Aortic smooth muscle cell (primary cell): ENCODE measurements at places on chromosomes 16 and 17. TPM values are rescaled to one million over a fixed set of nuclear protein-coding genes. Genes with fewer than 3 reads are reported as not detected.

The NEUROD2 gene
- total RNA-seq, result not detected in 2 replicates

The KCNH6 gene
- not detected in 2 replicates for total RNA-seq

The GPRC5C gene
- total RNA-seq, result 24.6 and 24.9 TPM in 2 replicates

The MEAK7 gene
- 11.8 and 14.5 TPM in 2 replicates for total RNA-seq

The PSKH1 gene
- total RNA-seq, result 14.0 and 16.2 TPM in 2 replicates

The TBL3 gene
- total RNA-seq, result 29.7 and 32.4 TPM in 2 replicates

The TEKT5 gene
- total RNA-seq, result 0.12 TPM in 1 of 2 replicates, not detected in the other

The RMI2 gene
- total RNA-seq, result 5.2 TPM in 2 replicates

The MYH11 gene
- total RNA-seq, result 0.13 and 0.44 TPM in 2 replicates

The ANKRD40CL gene
- not detected in 2 replicates for total RNA-seq

The POLR3K gene
- total RNA-seq, result 3.9 and 6.9 TPM in 2 replicates

The SPHK1 gene
- 32.3 and 43.1 TPM in 2 replicates for total RNA-seq

The RNF227 gene
- total RNA-seq, result 0.87 and 3.7 TPM in 2 replicates

The ARL2BP gene
- total RNA-seq, result 60.0 and 71.3 TPM in 2 replicates

The PLD6 gene
- total RNA-seq, result 3.5 and 4.0 TPM in 2 replicates

The CCDC43 gene
- total RNA-seq, result 38.2 and 40.8 TPM in 2 replicates

The PVALEF gene
- not detected in 2 replicates for total RNA-seq

The NAGS gene
- 0.93 and 1.3 TPM in 2 replicates for total RNA-seq

The CHST4 gene
- total RNA-seq, result not detected in 2 replicates

The LRRC46 gene
- total RNA-seq, result 0.25 TPM in 1 of 2 replicates, not detected in the other

The CEP295NL gene
- 2.1 and 5.0 TPM in 2 replicates for total RNA-seq

The SCGB1C2 gene
- total RNA-seq, result not detected in 2 replicates

The HCRT gene
- total RNA-seq, result not detected in 2 replicates

The IL17C gene
- not detected in 2 replicates for total RNA-seq

The SLC7A6 gene
- total RNA-seq, result 9.7 and 11.1 TPM in 2 replicates

The CBX8 gene
- 4.2 TPM in 2 replicates for total RNA-seq

The FA2H gene
- total RNA-seq, result not detected in 2 replicates

The NPW gene
- total RNA-seq, result 0.06 and 0.13 TPM in 2 replicates

The RAB11FIP3 gene
- total RNA-seq, result 25.4 and 26.5 TPM in 2 replicates

The BAIAP3 gene
- 0.92 and 1.2 TPM in 2 replicates for total RNA-seq

The CNTNAP4 gene
- total RNA-seq, result 1.3 TPM in 1 of 2 replicates, not detected in the other

The OR3A3 gene
- not detected in 2 replicates for total RNA-seq

The VMO1 gene
- 0.62 and 0.92 TPM in 2 replicates for total RNA-seq

The MRC2 gene
- 238 and 264 TPM in 2 replicates for total RNA-seq

The HIGD1B gene
- total RNA-seq, result not detected in 2 replicates

The KAT8 gene
- 36.3 and 38.7 TPM in 2 replicates for total RNA-seq

The STH gene
- not detected in 2 replicates for total RNA-seq

The SLFN14 gene
- total RNA-seq, result not detected in 2 replicates

The KRTAP1-5 gene
- total RNA-seq, result not detected in 2 replicates

The HBA2 gene
- total RNA-seq, result not detected in 2 replicates

The TIMP2 gene
- 79.7 and 181 TPM in 2 replicates for total RNA-seq

The EVI2B gene
- 0.13 and 0.19 TPM in 2 replicates for total RNA-seq

The RPRML gene
- total RNA-seq, result not detected in 2 replicates

The CA4 gene
- 0.25 TPM in 1 of 2 replicates, not detected in the other for total RNA-seq
